ENCODE measurements at places on chromosomes 4 and X.
A peak's percentile ranks its signal among the peaks of the same experiment; 100 is the strongest.

- no peak for DNase-seq
These were observed 39.2 kb downstream of the SGMS2 start for GRCh38 chr4:107863850-107864371.

GRCh38 chr4:139734875-139735380 lies 69.3 kb downstream of the MGST2 start:
- peak; percentile 43 for DNase-seq

DNA sequence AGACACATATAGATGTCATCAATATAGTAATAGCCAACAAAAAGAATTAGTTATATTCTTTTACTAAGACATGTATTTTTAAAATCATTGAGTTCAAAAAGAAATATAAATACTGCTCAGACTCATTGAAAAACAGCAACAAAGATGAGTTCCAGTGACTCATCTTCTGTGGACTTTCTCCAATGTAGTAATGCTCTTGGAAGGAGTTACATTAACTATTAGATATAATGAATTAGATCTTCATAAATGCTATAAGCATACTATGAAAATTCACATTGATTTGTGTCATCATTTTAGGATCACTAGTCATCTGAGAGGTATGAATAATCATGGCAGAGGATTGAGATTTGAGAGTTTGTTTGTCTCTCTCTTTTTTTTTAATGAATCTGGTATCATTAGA lies 547.8 kb upstream of the PCDH7 start:
- no peak for DNase-seq

- DNase-seq: no peak
These were observed 76.9 kb downstream of the PAQR3 start for GRCh38 chr4:78862314-78862737.

DNA sequence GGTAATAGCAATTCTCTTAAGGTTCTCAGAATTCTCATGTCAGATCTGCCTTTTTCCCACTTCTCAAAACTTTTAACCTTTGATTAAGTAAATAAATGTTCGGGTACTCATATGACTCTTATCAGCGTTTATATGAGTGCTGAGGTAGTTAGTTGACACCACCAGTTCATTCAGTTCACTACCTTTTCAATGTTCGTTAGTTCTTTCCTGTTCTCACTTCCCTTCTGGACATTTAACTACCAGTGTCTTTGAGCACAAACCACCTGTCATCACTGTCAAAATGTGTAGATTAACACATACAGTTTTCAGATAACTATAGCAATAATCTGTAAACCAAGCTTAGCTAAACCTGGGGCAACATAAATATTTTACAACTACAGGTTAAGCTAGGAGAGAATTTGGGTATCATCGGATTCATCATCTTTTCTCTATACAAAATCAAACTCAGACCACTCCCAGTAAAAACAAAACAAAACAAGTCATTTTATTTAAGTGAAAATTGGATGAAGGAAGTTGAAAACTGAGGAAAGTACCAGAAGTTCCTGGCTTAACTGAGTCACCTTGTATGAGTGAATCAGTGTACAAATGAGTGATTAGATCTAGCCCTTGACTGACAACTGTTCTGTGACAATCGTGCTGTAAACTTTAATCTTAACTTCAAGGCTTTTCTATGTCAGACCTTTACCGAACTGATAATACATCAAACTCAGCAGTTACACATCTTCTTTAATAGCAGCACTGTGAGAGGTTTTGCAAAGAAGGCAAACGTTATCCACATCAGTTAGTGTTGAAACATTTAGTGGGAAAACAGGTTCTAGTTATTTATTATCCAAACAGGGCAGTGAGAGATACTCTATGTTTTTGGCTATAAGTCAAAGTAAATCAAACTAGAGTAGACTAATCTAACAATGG lies 41.9 kb downstream of the ARHGEF38 start:
- no peak for DNase-seq

DNA sequence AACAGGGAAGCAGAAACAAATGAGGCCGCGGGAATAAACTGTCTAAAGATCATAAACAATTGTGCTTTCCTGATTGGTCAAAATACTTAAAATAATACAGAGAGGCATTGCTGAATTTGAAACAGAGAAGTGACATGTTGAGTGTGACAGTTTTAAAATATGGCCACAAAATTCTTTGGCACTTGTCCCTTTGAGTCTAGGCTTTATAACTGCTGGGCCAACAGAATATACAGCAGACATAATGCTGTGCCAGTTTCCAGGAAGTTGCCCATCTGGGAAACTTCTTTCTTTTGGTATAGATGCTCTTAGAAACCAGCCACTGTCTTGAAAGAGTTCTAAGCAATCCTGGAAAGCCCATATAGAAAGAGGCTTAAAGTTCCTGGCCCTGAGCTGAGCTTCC lies 668.4 kb downstream of the CENPC start:
- no peak for DNase-seq

GRCh38 chr4:13705521-13706041 lies 78.1 kb upstream of the BOD1L1 start:
- DNase-seq: no peak

GRCh38 chr4:29423836-29424721 lies 1296.1 kb upstream of the PCDH7 start:
- DNase-seq: no peak

DNA sequence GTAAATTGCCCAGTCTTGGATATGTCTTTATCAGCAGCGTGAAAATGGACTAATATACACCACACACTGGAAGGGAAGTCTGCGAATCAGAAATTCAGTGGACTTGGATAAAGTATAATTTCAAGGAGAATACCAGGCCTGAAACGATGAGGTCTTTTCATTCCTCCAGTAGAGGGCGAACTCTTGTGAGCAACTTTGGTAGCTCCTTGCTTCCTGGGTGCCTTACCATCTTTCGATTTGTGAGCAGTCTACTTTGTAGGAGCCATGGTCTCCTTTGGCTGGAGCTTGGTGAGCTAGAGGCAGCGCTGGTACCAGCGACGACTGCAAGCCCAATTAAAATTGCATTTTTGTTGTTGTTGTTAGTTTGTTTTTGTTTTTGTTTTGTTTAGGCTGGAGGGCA lies 791.9 kb downstream of the FAT4 start:
- DNase-seq: no peak

DNA sequence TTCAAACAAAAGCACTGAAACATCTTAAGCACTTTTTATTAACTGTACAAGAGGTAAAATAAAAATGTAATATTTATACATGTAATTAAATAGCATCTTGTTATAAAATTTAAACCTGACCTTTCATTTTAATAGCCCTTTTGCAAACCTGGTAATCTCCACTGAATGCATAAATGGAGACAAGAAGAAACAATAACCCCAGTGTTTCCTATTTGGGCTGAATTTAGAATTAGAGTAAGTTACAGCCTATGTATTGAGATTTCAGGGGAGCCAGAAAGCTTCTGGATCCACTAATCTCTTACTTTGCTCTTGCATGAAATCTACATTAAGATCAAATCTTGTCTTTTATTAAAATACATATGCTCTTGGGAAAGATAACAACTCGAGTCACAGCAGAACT lies 261.8 kb downstream of the ADGRL3 start:
- DNase-seq: no peak

DNA sequence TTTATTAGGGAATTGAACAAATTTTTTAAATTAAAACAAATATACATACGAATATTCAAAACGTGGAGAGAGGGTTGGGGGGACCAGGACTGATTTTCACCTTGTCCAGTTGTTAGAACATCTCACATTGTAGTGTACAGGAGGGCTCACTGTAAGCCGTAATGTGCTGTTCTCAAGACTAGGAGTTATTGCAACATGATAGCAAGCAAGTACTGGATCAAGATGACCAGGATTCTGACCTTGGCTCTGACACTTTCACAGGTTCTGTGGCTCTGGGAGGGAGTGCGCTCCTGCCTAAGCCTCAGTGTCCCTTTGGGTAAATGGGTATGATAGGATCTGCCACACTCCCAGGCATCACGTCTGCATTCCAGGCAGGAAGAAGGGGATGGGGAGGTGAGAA lies 59.0 kb downstream of the SORCS2 start:
- no peak for DNase-seq

DNA sequence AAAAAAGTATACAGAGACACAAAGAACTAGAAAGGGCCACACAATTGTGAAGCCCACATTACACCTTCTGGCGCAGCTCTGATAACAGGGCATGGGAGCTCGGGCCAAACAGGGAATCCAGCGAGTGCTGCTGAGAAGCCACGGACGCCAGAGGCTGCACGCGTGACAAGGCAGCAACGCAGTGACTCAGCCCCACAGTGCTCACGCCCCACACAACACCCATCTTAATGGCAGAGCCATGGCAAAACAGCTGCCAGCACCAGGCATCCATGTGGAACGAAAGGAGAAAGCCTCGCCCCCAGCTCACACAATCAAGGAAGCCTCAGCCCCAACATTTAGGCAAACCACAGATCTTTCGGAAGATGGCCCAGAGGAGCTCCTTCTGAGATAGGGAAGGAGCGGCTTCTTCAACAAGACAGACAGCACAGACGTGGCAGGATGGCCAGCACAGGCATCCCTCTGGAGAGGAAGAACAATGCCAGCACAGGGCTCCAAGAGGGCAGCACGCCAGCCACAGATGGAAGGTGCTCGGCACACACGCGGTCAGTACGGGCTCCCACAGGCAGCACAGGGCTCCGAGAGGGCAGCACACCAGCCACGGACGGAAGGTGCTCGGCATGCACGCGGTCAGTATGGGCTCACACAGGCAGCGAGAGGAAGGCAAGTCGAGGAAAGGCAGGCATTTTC lies 33.1 kb downstream of the GAK start:
- DNase-seq: no peak

GRCh38 chr4:101140228-101140627 lies 207.1 kb downstream of the PPP3CA start:
- DNase-seq: no peak

All from activated T-cell treated with anti-CD3 and anti-CD28 coated beads for 4 hours (primary cell).